ENCODE measurements at places on chromosomes 16 and 17.

- DNase-seq = no peak
Measured at GRCh38 chr16:19520861-19521331, 1.0 kb downstream of the GDE1 start.

- no peak for DNase-seq
Measured at GRCh38 chr17:13480877-13481276, 120.9 kb downstream of the HS3ST3A1 start.

DNA sequence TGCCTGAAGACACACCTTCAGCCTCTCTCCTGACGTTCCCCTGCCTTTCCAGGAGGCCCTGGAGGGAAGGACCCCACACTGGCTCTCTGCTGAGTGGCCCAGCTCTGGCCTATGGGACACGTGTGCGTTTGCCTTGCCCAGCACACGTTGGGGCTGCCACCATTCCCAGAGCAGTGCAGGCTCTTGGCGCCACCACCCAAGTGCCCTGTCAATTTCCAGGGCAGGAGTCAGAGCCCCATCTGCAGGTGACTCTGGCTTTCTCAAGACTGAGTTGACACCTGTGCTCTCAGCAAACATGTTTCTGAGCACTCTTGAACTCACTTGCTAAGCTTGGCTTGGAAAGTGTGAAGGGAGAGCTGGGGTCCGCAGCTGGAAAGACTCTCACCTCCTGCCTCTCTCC lies 4.7 kb upstream of the IRF8 start:
- DNase-seq = no peak

DNA sequence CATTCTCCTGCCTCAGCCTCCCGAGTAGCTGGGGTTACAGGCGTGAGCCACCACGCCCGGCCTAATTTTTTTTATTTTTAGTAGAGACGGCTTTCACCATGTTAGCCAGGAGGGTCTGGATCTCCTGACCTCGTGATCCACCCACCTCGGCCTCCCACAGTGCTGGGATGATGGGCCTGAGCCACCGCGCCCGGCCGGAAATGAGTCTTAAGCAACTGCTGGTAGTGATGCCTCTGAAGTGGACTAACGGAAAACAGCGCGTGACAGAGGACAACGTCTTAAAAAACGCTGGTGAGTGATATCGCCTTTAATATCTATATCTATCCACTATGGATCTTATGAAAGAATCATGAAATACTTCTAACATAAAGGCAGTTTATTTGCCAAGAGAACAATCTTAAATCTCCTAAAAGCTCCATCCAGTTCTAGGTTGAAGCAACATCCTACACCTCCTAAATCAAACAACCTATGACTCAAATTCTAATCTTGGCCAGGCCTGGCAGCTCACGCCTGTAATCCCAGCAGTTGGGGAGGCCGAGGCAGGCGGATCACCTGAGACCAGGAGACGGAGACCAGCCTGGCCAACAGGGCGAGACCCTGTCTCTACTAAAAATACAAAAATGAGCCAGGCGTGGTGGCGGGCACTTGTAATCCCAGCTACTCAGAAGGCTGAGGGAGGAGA lies 69.8 kb downstream of the NXN start:
- DNase-seq = peak; percentile 39

DNA sequence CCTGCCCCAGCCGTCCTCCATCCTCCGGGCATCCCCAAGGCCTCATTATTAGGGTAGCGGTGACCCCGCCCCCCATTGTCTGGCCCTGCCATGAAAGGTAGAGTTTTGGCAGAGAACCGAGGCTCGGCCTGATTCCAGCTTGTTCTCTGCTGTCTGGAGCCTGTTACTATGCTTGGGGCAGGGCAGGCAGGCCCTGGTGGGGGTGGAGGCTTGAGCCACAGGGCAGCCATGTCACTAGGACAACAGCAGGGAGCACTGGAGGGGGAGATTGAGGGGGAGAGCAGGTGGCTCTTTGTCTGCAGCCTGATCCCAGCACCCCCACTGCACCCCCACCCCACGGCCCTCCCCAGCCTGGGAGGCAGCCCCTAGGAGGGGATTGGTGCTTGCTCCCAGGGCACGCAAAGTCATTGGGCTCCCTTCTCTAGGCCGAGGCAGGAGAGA lies 15.4 kb downstream of the RHBDL3 start:
- peak; percentile 36 for DNase-seq

- DNase-seq = no peak
Measured at GRCh38 chr17:74078363-74078941, 125.0 kb upstream of the RPL38 start.

GRCh38 chr16:31025339-31025738 lies 8.0 kb upstream of the STX4 start:
- no peak for DNase-seq

GRCh38 chr16:89712274-89712781 lies 8.4 kb downstream of the VPS9D1 start:
- DNase-seq = peak; percentile 16

GRCh38 chr16:87648236-87648635 lies 45.9 kb downstream of the JPH3 start:
- no peak for DNase-seq

DNA sequence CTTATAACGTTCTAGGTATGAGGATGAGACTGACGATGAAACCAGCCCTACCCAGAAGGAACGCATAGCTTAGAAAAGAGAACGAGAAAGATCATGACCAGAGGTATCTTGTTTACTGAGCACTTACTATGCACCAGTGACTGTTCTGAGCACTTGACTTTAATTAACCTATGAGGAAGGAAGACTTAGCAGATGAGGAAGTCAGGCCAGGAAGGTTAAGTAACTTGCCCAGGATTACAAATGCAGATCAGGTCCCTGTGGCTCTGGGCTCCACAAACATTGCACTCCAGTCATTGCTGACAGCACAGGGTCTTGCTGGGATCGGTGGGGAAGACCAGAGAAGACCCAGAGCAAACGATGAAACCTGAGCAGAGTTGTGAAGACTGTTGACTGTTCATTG lies 7.1 kb downstream of the KRT13 start:
- DNase-seq = no peak

DNA sequence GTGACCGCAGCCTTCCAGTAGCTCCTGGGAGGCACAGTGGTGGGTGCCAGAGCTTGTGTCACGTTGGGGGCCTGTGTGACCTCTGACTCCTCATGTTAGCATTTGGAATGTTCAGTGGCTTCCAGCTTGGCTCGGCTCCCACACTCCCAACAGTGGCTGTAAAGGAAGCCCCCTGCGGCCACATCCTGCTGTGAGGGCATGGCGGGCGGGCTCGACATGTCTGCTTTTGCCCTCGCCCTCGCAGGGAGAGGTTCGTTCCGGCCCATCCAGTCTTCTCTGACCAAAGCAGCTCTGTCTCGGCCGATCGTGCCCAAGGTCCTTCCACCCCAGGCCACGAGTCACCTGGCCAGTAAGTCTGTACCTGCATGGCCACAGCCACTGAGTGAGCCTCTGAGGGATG lies 12.2 kb upstream of the JPT2 start:
- DNase-seq = no peak

DNA sequence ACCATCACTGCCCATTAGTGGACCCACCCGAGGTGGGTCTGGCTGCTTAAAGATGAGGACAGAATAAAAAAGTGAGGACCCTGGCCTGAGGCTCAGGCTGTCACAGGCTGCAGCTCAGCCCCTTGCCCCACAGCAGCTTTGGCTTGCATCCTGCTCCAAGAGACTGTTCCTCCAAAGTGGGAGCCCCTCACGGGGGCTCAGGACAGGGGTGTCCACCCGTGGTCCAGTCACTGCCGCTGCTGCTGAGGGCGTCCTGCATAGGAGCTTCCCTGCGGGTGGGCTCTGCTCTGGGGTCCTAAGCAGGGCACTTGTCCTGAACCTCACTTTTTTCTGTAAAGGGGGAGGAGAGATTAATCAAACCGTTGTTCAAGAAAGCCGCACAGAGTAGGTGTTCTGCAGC lies 47.8 kb downstream of the SREBF1 start:
- no peak for DNase-seq

DNA sequence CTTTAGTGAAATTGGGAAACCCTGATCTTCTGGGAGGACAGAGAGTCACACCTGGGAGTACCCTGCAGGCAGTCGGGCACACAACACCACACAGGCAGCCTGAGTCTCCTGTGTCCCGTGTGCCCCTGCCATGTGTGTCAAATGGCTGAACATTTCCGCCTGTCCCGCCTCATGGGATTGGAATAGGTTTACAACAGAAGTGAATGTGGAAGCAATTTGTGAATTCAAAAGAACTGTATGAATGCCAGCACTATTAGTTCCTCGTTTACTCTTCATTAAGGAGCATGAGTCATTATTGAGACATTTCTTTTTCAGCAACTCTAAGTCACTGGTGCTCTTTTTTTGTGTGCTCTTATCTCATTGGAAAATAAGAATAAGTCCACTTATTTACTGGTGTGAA lies 226.5 kb downstream of the PMP22 start:
- peak; percentile 0 for DNase-seq

- DNase-seq = no peak
Measured at GRCh38 chr17:67362173-67362572, 4.2 kb downstream of the PSMD12 start.

DNA sequence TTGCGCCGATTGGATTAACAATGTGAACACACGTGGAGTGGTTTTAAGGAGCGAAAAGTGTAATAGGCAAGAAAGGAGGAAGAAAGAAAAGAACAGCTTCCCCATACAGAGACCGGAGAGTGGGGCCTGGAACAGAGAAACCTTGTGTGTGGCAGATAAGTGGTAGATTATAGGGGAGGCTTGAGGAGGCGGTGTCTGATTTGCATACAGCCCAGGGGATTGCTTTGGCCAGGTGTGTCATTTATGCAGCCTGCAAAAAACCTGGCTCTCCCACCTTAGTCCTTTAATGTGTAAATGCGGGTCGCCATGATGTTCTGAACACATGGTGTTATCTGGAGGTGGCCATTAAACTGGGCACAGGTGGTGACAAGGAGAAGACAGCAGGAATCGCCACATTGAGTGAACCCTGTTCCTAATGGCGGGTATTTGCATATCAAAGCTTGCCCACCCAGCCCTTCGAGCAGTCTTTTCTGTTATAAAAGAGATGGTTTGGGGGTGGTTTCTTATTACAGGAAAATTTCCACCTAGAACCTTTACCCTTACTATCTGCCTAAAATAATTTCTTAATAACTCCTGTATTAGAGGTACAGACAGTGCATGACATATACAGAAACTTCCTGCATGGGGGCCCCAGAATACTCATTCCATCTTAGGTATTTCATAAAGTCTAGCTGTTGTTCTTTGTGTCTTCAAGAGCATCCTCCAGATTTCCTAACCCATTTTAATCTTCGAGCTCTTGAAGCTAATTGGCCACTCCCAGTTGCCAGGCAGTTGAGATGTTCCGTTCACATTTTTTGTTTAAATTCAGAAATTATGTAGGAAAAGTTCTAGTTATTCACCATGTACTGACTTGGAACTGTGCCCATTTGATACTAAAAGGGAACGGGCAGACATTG lies 292.5 kb downstream of the RBFOX1 start:
- no peak for DNase-seq

GRCh38 chr16:50671644-50672260 lies 9.4 kb downstream of the SNX20 start:
- peak; percentile 28 for DNase-seq

GRCh38 chr16:50313596-50314478 lies 47.5 kb downstream of the ADCY7 start:
- DNase-seq = peak; percentile 79

GRCh38 chr16:79062821-79063220 lies 537.7 kb downstream of the MAF start:
- no peak for DNase-seq

DNA sequence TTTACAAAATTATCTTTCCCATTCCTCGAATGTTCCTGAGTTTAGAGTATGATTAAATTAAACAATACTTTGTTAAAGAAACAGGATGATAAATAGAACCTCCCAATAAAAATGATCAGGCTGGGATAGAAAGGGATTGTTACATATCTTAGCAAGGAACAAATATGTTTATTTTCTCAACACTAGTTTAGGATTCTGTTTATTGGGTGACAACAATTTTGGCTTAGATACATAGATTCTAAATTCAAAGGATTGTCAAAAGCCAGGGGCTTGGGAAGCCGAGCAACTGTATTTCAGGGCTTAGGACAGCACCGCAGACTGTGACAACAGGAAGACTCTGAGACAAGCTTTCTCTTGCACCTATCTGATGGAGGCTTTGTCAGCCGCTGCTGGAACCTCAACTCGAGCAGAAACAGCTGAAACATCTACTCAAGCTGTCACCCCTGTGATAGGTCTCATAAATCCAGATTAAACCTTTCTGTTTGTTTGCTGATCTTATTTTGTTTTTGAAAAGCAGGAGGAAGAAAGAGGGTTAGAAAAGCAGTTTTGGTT lies 562.8 kb upstream of the ZFHX3 start:
- no peak for DNase-seq

- no peak for DNase-seq
Measured at GRCh38 chr17:30219833-30220232, 15.7 kb downstream of the SLC6A4 start.

DNA sequence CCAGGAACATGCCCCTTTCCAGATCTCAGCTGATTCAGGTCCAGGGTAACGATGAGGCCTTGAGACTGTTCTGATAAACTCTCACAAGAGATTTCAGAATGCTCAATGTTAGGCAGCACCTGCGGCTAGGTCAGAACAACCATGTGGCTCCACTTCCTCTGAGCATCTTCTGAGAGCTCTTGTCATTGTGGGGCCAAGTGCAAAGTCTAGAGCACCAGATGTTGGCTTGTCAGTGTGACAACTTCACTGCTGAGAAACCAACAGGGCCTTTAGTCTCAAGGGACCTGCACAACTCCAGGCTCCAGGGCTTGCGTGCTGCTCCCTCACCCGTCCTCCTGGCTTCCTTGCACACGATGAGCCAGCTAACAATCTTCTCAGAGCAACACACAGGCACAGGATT lies 29.0 kb downstream of the FCSK start:
- DNase-seq = no peak

- DNase-seq = no peak
Measured at GRCh38 chr17:72115781-72116525, 4.9 kb upstream of the SOX9 start.

DNA sequence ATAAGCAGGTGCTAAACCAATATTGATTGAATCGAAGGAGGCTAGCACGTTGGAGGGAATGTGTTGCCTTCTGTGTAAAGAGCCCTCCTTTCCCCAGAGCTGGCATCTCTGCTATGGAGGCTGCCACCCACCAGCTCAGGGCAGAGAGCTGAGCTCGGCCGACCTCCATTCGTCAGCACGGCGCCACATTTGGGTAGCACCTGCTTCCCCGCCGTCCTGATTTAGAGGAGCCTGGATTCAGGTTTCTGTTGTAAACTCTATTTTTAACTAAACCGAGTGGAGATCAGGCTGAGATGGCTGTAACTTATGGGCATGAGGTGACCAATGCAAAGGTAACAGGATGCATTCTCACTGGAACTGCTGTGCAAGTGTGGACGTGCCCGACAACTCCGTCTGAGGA lies 172.5 kb downstream of the CCDC182 start:
- DNase-seq = no peak

- DNase-seq = peak; percentile 26
Measured at GRCh38 chr16:88088161-88088581, 136.9 kb downstream of the BANP start.
